ENCODE measurements at places on chromosomes 3 and 15. TPM values are rescaled to one million over a fixed set of nuclear protein-coding genes. Genes with fewer than 3 reads are reported as not detected.

DNA sequence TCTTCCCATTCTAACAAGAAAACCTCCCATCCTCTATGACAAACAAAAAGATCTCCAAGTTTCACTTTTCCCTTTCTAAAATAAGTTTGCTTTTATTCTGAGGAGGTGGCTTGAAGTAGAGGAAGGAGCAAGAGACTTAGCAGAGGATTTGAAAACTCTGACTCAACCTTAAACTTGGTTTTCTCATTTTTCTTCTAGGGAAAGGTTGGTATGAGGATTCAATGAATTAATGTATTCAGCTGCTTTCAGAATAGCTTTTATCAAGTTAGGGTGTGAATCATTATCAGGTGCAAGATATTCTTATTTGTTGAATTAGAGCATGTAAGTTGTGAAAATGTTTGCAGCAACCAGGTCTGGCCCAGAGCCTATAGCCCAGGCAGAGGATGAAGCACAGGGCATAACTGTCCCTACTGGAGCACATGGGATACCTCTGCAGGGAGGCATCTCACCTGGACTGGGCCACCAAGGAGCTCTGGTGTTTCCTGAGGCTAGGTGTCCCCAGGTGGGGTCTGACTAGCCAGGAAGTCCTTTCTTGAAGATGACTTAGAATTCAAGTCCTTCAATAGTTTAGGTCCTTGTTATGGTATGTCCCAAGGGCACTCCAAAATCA lies 42.3 kb downstream of the SATB1 start:
- DNase-seq = no peak

- DNase-seq = no peak
Measured at GRCh38 chr3:155631323-155632019, 113.4 kb downstream of the PLCH1 start.

GRCh38 chr3:186432944-186433732 lies 71.1 kb upstream of the DGKG start:
- DNase-seq = no peak

GRCh38 chr3:99108508-99108907 lies 207.0 kb upstream of the DCBLD2 start:
- no peak for DNase-seq

GRCh38 chr3:191070201-191070600 lies 128.8 kb upstream of the OSTN start:
- no peak for DNase-seq

DNA sequence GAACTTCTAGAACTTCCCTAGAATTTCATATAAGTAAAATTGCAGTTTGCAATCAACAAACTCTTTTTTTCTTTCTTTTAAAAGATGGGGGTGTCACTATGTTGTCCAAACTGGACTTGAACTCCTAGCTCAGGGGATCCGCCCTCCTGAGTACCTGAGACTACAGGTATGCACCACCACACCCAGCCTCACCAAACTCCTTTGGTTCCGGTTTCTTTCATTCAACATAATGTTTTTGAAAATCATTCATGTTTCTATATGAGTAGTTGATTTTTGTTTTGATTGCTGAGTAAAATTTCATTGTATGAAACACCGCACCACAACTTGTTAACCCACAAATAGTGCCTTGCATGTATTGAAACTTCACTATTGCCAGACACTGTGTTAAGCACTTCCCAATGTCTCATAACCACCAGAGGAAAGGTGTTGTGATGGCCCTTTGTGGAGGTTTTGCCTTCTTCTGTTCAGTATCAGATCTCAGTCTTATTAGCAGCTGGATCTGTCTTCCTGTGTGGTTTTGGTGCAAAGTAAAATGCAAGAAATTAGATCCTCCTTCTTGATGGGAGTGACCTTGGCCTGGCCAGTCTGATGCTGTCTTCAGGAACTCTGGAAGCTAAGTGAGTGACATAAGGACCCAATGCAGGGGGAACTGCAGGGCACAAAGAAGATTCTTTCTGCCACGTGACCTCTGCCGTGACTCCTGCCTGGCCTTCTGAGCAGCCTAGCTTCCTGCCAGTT lies 78.8 kb upstream of the UBE2E1 start:
- DNase-seq = no peak

DNA sequence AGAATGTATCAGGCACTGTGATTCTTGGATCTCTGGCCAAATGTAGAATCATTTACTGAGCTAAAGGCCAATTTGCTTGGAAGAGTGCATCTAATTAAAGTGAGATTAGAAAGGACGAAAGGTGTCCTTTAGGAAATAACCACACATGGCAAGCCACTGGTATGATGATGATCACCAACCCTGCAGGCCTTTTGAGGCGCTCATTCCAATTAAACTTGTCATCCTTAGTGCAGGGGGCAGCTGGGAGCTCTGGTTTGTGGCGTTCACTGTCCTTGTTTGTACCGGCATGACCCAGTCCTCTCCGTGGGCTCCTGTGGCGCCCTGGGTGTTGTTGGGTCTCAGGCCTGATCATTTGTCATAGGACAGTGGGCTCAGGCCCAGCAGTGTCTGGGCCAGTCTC lies 11.0 kb downstream of the LIMD1 start:
- no peak for DNase-seq

GRCh38 chr3:132071043-132071442 lies 36.2 kb upstream of the CPNE4 start:
- DNase-seq = no peak

SMCO1 gene
- total RNA-seq = not detected

ABHD10 gene
- total RNA-seq = 40.2 TPM

PRSS50 gene
- total RNA-seq = 1.1 TPM

LRRC2 gene
- total RNA-seq = 0.31 TPM

LRRC15 gene
- total RNA-seq = 0.07 TPM

LAMB2 gene
- total RNA-seq = 277 TPM

ADGRG7 gene
- total RNA-seq = 2.8 TPM

DNASE1L3 gene
- not detected for total RNA-seq

ETV5 gene
- total RNA-seq = 26.4 TPM

RTP1 gene
- not detected for total RNA-seq

SPTBN5 gene
- 4.2 TPM for total RNA-seq

CEMIP gene
- 16.4 TPM for total RNA-seq

Data from type B pancreatic cell (in vitro differentiated cells).